ENCODE measurements at places on chromosomes 4 and X.

DNA sequence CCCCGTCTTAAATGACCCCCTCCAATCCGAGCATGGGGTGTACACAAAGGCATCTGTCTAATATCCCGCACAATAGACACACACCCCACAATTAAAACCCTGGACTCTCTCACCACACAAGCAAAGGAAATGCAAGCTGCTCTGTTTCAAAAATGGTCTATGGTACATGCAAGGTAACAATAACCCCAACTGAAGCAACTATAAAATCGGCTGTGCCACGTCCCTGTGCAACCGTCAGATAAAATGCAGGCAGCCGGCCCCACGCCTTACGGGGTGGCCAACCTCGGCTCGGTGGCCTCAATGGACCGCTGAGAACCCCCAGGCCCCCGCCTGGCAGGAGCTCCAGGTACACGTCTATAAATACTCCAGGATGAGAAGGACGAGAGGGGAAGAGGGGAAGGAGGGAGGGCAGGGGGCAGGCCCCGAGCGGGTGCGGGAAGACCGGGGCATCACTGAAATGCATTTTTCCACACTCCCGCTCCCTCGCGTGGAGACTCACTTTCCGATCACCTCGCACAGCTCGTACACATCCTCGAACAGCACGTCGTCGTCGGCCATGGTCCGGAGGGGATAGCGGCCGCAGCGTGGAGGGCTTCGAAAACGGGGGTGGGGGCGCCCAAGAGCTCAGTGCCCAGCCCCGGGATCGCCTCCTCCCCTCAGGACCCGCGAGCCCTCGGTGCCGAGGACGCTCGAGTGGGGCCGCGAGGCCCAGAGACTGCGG is 763 bp downstream of the CASK start:
- DNase-seq, result no peak

DNA sequence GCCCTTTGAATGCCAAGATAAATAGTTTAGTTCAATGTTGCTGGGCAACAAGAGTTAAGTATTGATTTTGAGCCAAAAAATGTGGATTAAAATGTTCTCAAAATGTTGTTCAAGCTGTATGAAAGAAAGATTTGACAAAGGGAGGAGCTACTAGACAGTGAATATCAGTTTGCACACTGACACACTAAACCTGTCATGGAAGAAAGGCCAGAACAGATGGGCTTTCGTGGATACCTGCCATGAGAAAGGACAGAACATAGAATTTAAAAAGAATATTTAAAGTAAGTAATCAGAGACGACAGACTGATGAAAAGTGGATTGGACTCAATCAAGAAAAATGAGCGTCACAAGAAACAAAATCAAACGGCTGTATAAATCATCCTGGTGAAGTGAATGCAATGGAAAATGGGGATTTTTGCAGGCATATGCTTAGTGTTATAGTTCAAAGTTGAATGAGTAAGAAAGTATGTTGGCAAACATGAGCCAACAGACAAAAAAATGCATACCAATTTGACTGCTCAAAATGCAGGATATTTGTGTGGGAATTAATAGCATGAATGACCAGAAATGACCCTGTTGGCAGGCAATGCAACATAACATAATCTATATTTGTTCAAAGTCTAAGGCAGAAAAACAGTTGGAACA is 7.4 kb downstream of the PCDH18 start:
- peak; percentile 82 for DNase-seq

DNA sequence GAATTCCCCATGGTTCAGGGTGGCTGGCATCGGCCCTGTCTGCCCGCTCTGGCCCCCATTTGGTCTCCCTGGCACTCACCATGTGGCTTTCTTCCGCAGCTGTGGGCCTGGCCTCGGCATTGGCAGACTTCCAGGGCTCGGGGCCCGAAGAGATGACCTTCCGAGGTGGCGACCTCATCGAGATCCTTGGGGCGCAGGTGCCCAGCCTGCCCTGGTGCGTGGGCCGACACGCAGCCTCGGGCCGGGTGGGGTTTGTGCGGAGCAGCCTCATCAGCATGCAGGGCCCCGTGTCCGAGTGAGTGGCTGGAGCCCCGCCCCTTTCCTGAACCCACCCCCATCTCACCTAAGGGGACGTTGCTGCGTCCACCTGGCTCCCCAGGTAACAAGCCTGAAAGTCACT is 20.1 kb downstream of the SH3TC1 start:
- DNase-seq, result no peak

DNA sequence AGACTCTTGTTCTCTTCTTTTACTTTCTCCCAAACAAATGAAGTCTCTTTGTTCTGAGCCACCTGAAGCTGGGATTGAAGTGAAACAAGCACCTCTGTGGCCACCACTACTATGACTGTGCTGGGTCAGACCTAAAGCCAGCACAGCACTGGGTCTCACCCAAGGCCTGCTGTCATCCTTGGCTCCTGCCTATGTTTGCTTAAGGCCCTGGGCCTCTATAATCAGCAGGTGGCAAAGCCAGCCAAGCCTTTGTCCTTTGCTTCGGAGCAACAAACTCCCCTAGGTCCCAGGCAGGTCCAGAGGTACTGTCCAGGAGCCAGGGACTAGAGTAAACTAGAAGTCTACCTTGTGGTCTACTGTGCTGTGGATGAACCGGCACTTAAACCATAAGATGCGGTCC is 220.6 kb upstream of the ARSJ start:
- DNase-seq, result no peak

- no peak for DNase-seq
These were observed 151.3 kb upstream of the LEF1 start for GRCh38 chr4:108320061-108320460.

DNA sequence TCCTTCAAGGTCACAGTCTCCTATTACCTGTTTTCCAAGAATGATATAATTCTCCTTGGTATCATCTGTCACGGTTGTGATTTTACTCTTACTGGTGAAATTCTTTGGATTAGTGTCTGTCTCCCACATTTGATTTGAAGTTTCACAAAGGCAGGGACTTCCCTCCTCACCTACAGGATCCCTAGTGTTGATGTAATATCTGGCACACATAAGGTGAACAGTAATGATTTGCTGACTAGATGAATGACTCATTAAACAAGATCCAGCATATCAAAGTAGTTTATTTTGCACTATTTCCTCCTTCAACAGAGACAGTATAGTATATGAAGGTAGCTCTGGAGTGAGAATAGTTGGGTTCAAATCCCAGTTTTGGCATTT is 135.3 kb upstream of the IL1RAPL2 start:
- DNase-seq, result no peak

GRCh38 chr4:118711052-118711451 is 25.9 kb downstream of the METTL14 start:
- DNase-seq, result no peak

- DNase-seq, result no peak
These were observed 1523.8 kb downstream of the PCDH7 start for GRCh38 chr4:32243926-32244325.

DNA sequence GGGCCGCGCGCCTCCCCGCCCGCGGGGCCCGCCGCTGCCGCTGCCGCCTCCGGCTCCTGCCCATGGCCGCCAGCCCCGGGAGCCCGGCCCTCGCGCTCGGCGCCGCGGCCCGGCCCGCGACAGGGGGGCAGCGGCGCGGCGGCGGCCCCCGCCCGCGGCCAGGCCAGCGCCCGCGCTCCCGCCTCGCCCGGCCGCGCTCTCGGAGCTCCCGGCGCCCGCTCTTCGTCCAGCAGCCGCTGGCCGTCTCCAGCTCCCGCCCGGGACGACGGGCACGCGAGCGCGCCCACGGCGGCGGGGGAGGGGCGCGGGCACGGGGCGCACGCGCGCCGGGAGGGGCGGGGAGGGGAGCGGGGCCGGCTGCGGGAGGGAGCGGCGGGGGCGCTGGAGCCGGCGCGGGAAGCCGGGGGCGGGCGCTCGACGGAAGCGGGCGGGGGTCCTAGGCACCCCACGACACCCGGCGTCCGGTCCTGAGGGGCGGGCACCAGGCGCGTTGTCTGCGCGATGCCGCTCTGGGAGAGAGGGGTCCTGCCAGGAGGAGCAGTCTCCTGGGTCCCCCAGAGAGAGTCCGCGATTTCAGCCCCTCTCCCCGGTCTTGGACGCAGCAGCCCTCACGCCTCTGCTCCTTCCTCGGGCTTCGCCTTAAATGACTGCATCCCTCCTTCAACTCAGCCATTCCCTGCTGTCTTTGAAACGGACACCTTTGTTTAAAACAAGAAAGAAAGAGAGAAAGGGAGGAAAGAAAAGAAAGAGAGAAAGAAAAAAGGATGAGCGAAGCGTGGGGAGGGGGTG is 490 bp upstream of the PDZD4 start:
- DNase-seq, result no peak

DNA sequence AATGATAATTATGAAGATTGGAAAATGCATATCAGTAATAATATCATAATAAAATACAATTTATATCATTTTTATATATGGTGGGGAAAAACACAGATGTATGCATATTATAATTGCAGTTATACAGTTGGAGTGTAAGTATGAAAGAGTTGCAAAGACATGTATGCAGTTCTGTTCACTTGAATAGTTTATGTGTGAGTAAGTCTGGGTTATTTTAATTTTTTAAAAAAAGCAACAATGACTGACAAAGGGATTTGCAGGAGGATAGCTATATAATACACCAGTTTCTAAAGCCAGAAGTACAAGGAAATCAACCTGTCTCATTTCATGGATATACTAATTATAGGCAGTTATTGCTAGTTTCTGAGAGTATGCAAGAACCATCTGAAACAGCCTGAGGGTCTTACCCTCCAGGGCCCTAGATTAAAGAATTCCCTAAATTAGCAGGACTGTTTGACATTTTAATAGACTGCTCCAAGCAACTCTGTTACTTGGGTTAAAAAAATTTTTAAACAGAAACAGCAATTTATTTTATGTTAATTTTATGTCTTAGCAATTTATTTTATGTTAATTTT is 40.2 kb downstream of the FAM114A1 start:
- no peak for DNase-seq

- DNase-seq, result no peak
These were observed 21.8 kb upstream of the GRPR start for GRCh38 chrX:16101581-16101980.

Data from fibroblast of the conjunctiva (primary cell).